ENCODE measurements at places on chromosomes 13 and 19.

DNA sequence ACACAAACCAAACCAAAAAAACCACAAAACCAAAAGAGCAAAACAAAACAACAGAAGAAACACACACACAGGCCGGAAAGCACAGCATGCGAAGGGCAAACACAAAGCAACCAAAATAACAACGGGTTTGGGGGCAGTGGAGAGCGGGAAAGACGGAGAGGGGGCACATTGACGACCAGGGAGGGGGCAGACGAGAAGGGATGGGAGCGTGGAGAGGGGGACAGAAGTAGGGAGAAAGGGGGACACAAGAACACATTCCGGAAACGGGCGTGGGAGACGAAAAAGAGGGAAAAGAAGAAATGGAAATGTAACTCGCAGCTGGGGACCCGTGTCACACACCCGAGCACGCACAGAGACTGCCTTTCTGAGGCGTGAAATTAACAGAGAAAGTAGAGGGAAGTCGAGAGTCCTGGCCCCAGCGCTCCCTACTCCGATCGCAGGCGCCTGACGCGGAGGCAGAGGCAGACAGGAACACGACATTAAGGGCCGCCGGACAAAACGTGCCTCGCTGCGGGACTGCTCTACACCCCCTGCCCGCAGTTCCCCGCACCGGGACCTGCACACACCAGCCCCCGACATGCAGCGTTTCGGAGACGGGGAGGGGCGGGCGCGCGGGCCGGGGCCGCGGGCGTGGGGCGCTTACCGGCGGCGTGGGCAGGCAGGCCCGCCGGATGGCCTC is 652 bp downstream of the POU4F1 start:
- no peak for DNase-seq

GRCh38 chr19:10112895-10113591 is 1.6 kb downstream of the P2RY11 start:
- DNase-seq, result peak; percentile 42

GRCh38 chr13:30216111-30216510 is 91.2 kb downstream of the KATNAL1 start:
- DNase-seq, result no peak

- no peak for DNase-seq
Measured at GRCh38 chr13:105007166-105007808, 1528.2 kb downstream of the EFNB2 start.

- no peak for DNase-seq
Measured at GRCh38 chr19:40822161-40822560, 23.2 kb downstream of the EGLN2 start.

GRCh38 chr13:33322965-33323668 is 37.6 kb upstream of the STARD13 start:
- DNase-seq, result no peak

DNA sequence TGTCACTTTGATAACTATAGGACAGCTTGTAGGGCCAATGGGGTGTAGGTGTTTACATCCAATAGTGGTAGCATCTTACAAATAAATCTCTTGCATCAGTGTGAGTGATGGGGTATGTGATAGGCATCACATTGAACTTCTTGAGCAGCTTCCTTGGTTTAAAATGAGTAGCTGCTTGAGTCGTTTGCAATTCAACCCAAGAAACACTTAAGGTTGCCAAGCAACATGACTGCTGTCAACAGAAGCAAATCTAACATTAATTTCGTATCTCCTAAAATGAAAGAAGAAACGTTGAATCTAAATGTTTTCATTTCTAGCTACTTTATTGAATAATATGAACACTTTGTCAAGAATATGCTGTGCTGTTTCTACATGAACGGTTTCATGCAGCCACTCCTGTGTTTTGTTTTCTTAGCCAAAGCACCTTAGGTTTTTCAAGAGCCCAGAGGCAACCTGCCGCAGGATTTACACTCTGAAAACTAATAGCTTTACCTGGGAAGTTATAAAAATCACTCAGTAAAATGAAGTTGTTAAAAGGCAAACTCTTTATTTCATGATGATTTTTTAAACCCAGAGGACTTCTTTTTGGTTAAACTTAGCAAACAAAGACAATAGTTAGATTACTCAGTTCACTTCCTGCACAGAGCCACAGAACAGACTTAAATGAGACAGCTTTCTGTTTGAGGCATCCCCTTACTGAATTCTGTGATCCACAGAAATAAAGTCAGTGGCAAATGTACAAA is 305.2 kb downstream of the MTUS2 start:
- no peak for DNase-seq

- DNase-seq, result no peak
Measured at GRCh38 chr13:48483575-48483974, 49.3 kb downstream of the RCBTB2 start.

DNA sequence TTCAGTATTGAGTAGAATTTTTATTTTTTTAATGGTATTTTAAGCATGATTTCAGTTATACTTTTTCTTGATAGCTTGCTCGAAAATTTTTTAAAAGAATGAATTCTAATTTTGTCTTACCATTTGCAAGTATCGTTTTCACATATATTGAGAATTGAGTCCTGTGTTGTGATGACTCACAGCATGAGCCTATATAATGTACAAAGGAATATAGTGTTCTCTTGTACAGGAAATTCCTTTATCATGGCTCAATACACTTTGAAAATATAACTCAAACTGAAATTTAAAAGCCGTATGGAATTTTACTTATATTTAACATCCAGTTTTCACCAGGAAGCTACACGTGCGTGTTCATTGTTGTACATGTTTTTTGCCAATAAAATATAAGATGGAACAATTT is 161.1 kb upstream of the TMTC4 start:
- no peak for DNase-seq

DNA sequence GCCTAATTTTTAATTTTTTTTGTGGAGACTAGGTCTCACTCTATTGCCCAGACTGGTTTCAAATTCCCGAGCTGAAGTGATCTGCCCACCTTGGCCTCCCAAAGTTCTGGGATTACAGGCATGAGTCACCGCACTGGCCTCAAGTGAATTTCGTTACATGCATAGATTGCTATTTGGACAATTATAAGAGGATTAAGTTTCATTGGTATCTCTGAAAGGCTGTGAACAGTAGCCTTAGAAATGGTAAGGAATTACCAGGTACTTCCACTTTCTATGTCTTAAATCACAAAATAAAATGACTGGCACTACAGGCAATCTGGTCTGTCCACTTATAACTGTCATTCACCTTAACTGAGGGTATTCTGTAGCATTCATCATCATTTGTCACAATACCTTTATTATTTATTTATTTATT is 2.9 kb upstream of the CCDC9 start:
- peak; percentile 93 for DNase-seq

GRCh38 chr19:6092329-6093286 is 17.7 kb downstream of the RFX2 start:
- peak; percentile 88 for DNase-seq

GRCh38 chr13:64992314-64992713 is 2237.8 kb downstream of the PCDH9 start:
- peak; percentile 10 for DNase-seq

DNA sequence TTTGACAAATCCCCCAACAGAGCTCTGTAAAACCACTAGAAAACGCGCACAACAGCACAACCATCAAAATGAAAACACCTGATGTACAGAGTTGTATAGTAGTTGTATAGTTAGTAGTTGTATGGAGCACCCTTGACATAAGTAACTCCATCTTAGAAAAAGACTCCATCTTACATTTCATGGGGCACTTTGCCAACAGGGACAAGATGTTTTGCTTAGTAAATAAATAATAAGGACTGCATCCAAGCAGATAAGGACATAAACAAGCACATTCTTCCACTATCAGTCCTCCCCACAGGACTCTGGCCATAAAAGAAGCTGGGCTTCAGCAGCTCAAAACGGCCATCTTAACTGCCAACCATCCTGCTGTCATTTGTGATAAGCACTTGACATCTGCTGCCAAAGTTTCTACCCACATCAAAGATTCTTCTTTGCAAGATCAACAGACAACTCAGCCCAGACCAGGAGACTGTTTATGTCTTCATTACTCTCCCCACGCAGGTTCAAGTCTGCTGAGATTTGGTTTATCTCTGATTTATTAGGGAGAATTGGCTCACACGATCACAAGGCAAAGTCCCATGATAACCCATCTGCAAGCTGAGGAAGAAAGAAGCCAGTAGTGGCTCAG is 20.7 kb upstream of the ZNF331 start:
- no peak for DNase-seq

- no peak for DNase-seq
Measured at GRCh38 chr13:20974981-20975585, 72.5 kb upstream of the XPO4 start.

DNA sequence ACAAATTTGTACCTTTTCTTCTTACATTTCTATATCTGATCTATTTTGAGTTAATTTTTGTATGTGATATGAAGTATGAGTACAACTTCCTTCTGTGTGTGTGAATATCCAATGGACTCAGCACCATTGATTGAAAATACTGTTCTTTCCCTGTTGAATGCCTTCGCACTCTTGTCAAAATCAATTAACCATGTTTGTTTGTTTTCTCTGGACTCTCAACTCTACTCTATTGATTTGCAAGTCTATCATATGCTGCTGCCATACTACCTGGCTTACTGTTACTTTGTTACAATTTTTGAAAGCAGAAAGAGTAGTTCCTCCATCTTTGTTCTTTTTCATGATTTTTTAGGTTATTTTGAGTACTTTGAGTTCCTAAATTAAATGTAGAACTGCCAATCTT is 1437.4 kb upstream of the SPRY2 start:
- DNase-seq, result no peak

- DNase-seq, result no peak
Measured at GRCh38 chr13:90389537-90389936, 958.0 kb upstream of the MIR17HG start.

DNA sequence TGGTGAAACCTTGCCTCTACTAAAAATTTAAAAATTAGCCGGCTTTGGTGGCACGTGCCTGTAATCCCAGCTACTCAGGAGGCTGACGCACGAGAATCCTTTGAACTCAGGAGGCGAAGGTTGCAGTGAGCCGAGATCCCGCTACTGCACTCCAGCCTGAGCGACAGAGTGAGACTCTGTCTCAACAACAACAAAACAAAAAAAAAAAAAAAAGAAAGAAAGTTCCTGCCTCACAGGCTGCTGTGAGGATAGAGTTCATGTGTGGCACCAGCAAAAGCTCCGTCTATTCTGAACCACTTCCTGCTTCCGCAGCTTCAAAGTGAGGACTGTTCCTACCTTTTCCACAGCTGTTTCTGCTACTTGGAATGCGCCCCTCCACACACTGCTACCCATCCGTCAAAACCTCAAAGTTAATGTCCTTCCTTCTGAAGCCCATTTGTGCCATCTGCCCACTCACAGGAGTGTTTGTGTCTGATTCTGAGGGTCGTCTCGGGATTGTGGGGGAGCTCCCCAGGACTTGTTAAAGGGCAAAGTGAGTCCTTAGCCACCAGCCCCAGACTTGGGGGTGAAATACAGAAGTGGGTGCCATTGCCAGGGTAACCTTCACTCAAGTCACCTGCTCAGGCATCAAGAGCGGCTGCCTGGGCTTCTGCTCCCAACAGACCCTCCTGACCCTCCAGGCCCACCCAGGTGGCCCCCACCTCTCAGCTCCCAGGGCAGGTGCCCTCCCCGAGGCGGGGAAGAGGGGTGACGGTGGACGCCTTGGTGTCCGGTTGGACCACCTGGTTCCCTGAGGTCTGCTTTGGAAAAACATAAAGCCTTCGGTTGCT is 2.9 kb downstream of the MFSD12 start:
- DNase-seq, result no peak

- no peak for DNase-seq
Measured at GRCh38 chr13:113080361-113080831, 25.2 kb upstream of the F7 start.

DNA sequence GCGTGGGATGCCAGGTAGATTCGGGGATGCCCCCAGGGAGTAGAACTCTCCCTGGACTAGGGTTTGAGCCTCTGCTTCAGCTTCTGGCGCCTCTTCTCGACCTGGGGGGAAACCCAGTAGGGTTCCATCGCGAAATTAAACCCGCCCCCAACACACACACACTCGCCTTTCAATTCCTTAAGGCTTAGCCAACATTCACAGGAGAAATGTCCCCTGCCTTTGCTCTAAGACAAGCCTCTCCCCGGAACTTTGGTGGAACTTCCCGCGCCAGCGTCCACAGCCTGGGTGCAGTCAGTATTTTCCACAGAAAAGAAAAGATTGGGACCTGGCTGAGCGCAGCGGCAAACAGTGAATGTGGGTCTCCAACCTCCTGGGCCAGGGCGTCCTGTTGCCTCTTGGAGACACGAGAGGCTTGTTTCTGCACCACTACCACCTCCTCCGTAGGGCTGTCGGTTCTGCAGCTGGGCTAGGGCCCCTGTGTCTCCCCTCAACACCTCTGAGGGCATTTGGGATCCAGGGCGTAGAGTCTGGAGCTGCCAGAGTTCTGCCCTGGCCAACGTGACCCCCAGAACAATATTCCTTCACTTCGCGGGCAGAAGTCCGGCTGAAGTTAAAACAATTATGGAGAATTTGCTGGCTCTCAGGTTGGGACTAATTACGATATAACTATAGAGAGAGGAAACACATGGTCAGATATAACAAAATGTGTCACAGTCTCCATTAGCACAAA is 3.2 kb downstream of the PDX1 start:
- no peak for DNase-seq

DNA sequence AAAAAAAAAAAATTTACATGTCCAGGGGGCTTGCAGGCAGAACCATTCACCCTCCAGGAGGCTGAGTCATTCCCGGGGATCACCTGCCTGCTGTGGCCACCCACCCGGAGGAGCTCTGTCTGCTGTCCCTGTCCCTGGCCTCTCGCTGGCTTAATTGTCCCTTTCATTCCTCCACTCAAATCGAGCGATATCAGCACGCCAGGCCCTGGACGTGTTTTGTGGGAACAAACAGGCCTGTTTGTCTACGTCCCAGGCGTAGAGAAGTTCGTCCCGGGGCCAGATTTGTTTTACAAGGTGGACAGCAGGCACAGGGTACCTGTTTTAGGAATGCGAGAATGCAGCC is 21.2 kb downstream of the SULT2B1 start:
- DNase-seq, result no peak

- DNase-seq, result no peak
Measured at GRCh38 chr13:30346153-30346788, 38.9 kb upstream of the KATNAL1 start.

GRCh38 chr13:44837250-44837649 is 152.0 kb downstream of the NUFIP1 start:
- peak; percentile 55 for DNase-seq

- no peak for DNase-seq
Measured at GRCh38 chr13:33828431-33829129, 10.6 kb downstream of the RFC3 start.

GRCh38 chr19:28297036-28297435 is 915.9 kb downstream of the UQCRFS1 start:
- no peak for DNase-seq

DNA sequence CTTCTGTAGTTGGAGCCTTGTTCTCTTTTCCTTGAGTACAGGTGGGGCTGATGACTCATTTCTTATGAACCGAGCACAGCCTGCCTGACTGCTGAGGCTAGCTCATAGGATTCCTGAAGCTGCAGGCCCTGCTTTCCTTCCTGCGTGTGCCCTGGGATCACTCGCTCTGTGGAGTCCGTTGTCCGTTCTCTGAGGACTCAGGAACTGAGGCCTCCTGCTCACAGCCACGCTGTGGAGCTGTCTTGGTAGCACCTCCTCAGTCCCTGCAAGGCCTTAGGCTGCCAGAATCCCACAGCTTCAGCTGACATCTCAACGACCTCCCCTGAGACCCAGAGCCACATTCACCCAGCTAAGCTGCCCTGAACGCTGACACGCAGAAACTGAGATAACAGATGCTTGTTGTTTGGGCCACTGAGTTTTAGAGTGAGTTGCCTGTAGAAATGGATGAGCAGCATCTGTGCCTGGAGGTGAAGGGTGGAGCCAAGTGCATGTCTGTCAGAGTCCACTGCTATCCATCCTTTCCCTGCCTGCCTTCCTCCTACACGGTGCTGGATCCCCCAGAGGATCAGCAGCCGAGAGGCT is 72.9 kb downstream of the ARHGEF7 start:
- DNase-seq, result peak; percentile 30

GRCh38 chr19:49497047-49497788 is 984 bp downstream of the RPS11 start:
- peak; percentile 62 for DNase-seq

Data from EL (cell line).